COR-L47 (cell line): ENCODE measurements at places on chromosomes 5 and 9.

DNA sequence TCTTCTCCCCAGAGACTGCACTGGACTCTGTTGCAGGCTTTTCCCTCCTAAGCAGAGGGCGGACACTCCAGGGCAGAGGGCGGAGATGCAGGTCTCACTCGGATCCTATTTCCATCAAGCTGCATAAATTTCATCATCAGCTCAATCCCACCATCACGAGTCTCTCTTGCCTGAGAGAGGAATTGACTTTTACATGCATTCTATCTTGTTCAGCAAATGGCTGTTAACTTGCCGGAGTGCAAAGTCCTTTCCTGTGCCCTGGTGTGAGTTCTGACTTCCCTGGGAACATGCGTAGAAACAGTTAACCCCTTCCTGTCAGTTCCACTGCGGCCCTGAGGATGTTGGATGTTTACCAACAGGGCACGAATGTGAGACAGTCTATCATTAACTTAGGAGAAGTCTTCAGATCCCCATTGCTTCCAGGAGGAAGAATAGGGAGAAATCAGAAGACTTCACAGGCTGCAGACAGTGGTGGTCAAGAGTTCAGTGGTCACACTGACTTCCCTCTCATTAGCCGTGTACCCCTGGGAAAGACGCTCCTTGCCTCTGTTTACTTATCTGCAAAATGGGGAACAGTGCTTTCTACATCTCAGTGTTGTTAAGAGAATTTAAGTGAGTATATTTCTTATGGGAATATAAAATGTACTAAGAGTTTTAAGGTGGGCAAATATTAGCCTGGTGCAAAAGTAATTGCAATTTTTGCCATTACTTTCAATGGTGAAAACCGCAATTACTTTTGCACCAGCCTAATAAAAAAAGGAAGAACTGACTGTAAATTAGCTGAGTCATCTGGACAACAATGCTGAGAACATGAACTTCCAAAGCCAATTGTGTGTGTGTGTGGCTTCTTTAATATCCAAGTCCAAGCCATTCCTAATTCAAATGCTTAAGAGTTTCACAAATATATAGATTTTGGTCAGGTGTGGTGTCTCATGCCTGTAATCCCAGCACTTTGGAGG lies 248.0 kb downstream of the DRD1 start:
- DNase-seq, result no peak

GRCh38 chr9:36858805-36859375 lies 175.2 kb downstream of the PAX5 start:
- DNase-seq, result no peak

DNA sequence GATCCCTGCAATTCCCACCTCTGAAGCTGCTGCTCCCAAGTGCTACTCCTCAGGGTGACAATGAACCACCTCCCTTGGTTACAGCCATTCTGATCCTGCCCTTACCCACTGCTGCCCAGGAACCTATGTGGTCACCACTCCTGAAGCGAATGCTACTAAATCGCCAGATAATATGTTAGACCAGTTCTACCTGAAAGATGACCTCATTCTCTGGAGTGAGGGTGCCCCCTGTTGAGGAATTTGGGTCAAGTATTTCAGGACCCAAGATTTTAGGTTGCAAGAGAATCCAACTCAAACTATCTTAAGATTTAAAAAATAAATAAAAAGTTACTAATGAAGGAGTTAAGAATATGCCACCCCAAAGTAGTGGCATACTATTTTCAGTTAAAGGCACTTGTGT lies 5.8 kb upstream of the SNAPC3 start:
- no peak for DNase-seq

- no peak for DNase-seq
Measured at GRCh38 chr9:76700916-76701315, 63.3 kb upstream of the PCA3 start.

GRCh38 chr5:113447498-113448050 lies 12.8 kb upstream of the TSSK1B start:
- no peak for DNase-seq

DNA sequence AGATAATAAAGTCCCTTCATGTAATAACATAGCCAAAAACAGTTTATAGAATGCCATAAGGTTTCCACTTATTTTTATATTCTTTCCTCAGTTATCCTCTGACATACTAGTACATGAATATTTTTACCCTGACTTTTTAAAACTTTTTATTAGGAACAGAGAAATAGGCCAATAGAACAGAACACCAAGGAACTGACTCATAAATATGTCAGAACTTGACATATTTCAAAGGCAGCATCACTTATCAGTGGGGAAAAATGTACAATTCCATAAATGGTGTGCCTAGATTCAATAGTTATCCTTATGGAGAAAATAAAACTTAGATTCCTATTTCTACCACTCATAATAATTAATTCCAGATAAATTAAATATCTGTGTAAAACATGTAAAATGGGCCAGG lies 9.4 kb downstream of the STARD4 start:
- no peak for DNase-seq
